ENCODE measurements at places on chromosomes 12 and 14.
A peak's percentile ranks its signal among the peaks of the same experiment; 100 is the strongest.

- DNase-seq: no peak
Observed at GRCh38 chr12:121918679-121919038, 267 bp downstream of the CFAP251 start.

DNA sequence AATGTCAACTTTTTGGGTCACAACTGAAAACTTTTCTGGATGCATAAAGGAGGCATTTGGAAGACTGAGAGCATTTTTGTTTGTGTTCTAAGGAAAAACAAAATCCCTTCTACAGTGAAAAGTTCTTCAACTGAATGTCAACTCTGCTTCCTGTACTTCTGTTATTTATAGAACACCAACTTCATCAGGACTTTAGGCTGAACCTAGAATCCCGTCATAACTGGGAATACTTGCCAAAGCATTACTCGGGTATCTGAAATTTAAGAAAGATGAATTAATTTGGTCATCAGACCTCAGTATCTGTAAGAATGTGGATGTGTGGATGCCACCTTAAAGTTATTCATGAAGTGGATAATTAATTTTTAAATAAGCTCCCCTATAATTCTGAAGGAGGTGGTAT lies 73.2 kb downstream of the FERMT2 start:
- no peak for DNase-seq

DNA sequence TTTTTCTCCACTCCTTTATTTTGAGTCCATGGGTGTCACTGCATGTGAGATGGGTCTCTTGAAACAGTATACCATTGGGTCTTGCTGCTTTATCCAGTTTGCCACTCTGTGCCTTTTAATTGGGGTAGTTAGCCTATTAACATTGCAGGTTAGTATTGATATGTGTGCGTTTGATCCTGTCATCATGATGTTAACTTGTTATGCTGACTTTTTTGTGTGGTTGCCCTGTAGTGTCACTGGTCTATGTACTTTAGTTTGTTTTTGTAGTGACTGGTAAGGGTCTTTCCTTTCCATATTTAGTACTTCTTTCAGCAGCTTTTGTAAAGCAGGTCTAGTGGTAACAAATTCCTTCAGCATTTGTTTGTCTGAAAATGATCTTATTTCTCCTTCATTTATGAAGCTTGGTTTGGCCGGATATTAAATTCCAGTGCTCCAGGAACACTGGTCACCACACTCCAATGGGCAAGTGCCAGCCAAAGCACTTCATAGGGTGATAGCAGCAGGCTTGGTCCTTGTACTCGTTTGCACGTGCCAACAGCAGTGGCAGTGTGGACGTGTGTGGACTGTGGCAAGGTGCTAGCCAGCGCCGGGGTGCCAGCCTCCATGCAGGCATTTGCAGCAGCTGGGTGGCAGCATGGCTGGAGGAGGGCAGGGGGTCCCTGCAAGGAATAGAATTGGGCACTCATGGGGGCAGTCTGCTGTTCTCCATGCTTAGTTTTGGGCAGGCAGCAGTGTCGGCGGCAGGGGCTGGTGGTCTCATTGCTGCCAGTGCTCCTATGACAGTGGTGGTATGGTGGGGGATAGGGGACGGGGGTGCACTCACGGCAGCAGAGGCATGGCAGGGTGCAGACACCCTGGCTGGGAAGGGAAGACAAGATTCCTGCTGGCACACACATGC lies 53.5 kb downstream of the FRS2 start:
- DNase-seq: no peak

DNA sequence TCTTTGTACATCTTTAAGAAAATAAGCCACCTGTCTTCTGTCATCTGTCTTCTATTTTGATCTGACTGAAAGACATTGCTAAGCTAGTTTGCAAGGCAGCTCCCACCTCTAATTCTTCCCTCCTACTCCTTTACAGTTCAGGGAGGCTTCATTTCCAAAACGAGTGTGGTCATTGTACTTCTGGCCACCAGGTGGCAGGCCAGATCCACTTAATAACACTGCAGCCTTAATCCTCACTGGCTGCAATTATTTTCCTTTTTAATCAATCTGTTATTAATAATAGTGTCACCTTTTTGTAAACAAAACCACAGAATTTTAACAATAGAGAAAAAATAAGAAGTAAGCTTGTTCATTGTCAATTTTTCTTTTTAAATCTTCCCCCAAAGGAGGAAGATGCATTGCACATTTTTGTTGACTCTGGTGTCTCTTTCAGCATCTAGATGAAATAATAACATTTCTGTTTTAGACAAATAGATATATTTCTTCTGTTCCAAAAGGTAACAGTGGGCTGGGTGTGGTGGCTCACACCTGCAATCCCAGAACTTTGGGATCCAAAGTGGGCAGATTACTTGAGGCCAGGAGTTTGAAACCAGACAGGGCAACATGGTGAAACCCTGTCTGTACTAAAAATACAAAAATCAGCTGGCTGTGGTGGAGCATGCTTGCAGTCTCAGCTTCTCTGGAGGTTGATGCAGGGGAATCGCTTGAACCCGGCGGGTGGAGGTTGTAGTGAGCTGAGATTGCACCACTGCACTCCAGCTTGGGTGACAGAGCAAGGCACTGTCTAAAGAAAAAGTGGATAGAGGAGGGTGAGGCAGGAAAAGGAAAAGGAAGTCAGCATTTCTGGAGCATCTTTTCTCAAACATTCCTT lies 23.3 kb downstream of the GABARAPL1 start:
- peak; percentile 64 for DNase-seq

GRCh38 chr12:113242560-113242959 lies 21.3 kb downstream of the TPCN1 start:
- DNase-seq: no peak

GRCh38 chr12:130157998-130158753 lies 4.1 kb upstream of the FZD10 start:
- no peak for DNase-seq

- no peak for DNase-seq
Observed at GRCh38 chr12:13534242-13534641, 337.7 kb downstream of the EMP1 start.

DNA sequence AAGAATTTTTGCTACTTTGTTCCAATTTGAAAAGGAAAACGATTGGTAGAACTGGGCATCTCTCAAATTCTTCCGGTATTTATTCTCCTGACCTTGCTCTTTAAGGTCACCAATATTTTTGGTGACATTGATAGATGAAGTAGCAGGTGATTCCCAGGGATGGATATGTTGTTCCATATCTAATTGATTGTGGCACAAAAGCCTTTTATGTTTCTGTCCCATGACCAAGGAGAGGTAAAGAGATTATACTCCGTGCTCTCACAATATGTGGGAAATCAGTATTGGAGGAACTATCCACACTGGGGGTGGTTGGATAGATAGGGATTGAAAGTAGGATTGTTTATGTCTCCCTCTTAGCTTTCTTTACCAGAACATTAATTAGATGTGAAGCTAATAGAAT lies 61.7 kb upstream of the LRIG3 start:
- no peak for DNase-seq

- no peak for DNase-seq
Observed at GRCh38 chr14:72503696-72504368, 390.1 kb downstream of the DPF3 start.

DNA sequence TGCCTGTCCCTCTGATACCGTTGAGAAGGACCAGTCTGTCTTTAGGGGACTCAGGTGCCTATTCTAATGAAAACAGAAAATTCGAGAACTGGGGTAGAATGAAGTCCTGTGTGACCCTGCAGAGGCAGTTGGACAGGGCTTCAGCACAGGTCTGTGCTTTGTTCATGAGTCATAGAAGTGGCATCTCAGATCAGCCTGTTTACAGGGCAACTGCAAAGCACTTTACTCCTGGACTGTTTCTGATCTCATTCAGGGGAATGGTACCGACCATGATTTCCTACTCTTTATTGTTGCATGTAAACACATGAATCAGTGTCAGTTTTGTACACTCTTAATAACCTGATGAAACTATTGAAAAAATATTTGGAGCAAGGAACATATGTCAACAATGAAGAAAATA lies 1517.0 kb downstream of the AACS start:
- DNase-seq: no peak

DNA sequence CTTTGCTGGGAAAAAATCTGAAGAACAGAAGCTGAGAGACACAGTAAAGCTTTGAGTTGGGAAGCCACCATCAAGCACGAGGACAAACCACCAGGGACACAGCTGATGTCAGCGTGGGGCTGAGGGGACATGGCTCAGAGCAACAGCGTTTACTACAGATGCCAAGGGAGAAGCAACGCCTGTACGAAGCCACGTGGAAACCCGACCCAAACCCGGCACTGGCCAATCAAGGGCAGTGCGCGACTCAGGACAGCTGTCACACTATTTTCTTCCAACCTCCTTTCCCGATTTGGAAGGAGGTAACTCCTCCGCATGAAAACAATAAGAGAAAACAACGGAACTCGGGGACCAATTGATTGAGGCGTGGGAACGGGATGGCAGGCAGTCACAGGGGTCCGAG lies 20.2 kb upstream of the CHGA start:
- no peak for DNase-seq

- peak; percentile 65 for DNase-seq
Observed at GRCh38 chr12:6200256-6201212, at the start of gene CD9. Gene CD9 (plus strand): TSS chr12:6200400. CDS start chr12:6200500, 100 bp downstream.

GRCh38 chr14:39006721-39007410 lies 96.2 kb downstream of the SEC23A start:
- no peak for DNase-seq

- DNase-seq: no peak
Observed at GRCh38 chr14:30882431-30882830, 8.1 kb downstream of the COCH start.

DNA sequence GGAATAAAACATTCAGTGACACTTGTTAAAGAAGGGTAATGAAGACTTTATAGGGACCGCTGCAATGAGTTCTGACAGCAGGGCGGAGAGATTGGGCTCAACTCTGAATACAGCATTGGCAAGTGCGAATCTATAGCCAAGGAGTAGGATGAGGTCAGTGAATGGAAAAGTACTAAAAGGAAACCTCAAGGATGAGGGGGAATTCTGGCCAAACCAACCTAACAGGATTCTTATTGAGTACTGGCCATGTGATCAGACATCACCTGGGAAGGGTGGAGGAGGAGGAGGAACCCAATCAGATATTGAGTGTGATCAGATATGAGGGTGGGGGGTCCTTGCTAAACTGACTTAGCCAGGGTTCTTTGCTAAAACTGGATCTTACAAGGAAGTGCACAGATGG lies 31.0 kb downstream of the DRAM1 start:
- no peak for DNase-seq

- DNase-seq: no peak
Observed at GRCh38 chr12:83261998-83262397, 575.3 kb downstream of the TMTC2 start.

DNA sequence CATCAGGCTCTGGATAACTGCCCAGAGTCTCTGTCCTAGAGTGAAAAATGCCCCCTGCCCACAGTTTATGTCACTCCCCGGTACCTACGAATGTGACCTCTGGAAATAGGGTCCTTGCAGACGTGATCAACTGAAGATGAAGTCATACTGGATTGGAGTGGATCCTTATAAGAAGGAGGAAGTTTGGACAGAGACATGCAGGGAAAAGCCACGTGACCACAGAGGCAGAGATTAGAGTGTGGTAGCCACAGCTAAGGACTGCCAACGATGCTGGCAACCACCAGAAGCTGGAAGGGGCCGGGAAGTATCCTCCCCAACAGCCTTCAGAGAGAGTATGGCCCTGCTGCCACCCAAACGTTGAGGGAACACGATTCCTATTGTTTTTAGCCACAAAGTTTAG lies 101.2 kb upstream of the NCOR2 start:
- DNase-seq: no peak

GRCh38 chr12:70482764-70483163 lies 116.7 kb downstream of the KCNMB4 start:
- DNase-seq: no peak

GRCh38 chr14:103123634-103124500 lies 606 bp downstream of the TNFAIP2 start:
- DNase-seq: no peak

DNA sequence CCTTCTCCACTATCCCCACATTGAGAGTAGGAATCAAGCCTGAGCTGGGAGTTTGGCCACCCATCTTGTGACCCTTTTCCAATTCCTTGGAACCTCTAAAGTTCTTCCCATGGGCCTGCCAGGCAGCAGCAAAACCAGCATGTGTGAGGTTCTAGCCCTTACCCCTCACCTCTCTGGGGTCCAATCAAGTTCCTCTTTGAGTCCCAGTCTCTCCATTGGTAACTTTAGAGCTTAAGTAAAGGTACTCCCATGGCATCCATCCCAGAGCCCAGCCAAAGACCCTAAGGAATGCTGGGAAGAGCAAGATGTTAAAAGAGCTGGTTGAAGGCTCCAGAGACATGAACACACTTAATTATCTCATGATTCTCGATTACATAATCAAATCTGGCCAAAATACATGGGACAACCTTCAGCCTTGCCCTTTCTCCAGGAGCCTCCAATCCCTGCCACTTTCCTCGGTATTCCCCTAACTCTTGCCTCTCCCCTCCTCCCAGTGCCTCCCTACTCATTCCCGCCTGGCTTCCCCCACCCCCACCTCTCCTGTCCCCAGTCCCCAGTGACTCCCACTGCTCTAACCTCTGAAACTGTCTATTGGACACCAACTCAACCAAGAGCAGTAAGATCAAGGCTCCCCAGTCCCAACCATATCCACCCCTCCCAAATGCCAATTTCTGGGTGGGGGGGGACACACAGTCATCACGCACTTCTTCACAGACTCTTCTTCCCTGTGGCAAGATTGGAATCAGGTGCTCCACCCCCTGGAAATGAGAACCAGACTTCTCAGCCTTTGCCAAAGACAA lies 4.8 kb upstream of the TNS2 start:
- peak; percentile 28 for DNase-seq

Measured in activated T-cell treated with anti-CD3 and anti-CD28 coated beads, Interleukin-2, amount 50 U/mL, for 24 hours (primary cell).